ENCODE measurements at places on chromosomes 3 and 15.

- no peak for DNase-seq
Measured at GRCh38 chr3:127097072-127097405, 95.9 kb upstream of the PRR23E start.

DNA sequence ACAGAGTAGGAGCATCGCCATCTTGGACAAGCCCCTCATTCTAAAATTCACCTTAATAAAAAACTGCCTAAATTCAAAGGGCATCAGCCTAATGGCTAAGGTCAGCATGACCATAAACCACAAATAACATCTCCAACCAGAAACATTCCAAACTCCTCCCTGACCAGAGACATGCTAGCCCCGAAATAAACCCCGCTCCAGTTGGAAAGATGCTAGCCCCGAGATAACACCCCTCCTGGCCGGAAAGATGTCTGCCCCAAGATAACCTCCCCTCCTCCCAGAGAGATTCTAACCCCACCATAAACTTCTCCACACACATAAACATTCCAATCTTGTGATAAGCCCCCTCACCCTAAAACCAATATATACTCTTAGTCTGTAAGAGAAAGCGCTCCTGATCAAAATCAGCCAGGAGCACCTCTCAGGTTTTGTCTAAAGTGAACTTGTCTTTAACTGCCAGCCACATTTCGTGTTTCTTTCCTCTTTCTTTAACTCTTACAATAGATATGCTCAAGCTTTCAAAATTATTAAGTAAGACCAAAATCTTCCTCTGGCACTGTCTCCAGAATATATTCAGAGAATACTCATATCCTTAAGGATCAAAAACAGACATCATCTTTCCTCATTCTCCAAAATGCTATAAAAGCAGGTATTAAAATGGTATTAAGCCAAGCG is 104.1 kb downstream of the GSK3B start:
- no peak for DNase-seq

DNA sequence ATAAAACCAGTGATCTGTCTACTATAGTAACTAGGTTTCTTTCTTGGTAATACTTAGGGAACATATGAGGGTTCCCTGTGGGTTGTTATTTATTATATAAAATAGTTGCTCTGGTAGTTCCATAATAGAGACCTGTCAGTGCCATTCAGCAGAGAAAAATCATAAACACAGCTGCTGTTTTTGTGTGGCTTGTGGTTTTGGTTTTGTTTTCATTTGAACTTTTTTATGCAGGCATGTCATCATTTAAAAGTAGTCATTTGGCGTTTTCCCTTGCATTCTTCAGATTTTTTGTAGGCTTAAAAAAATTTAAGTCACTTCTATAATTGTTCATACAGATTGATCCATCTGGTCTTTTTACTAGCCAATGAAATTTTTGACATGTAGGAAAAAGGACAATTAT is 47.9 kb downstream of the PIK3CA start:
- DNase-seq = no peak

DNA sequence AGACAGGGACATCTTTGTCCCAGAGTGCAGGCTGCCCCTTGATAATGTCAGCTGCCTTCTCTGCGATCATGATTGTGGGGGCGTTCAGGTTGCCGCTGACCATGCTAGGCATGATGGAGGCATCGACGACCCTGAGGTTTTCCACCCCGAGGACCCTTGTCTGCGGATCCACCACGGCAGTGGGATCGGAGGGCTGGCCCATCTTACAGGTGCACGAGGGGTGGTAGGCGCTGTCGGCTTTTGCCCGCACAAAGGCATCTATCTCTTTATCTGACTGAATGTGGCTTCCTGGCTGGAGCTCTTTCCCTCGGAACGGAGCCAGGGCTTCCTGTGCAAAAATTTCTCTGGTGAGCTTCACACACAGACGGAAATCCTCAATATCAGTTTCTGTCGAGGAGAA is 28.4 kb downstream of the CHDH start:
- DNase-seq = no peak

GRCh38 chr3:150330872-150331271 is 77.2 kb upstream of the TSC22D2 start:
- no peak for DNase-seq

DNA sequence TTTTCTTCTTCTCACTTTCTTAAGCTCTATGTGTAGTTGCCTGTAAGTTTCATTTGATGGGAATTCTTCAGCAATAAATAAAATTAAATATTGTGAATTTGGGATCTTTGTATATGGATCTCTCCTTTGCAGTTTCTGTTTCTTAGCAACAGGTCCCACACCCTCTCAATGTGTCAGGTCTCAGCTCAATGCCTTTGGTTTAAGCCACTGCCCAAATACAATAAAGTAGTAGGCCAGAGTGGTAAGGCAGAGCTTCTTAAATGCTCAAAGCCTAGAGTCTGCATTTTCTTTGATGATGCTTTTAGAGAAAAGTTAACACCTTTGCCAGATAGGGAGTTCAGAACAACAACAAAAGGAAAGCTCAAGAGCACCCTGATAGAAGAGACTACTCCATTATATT is 343.7 kb downstream of the NSUN3 start:
- no peak for DNase-seq

- DNase-seq = no peak
Measured at GRCh38 chr3:158381262-158381868, 189.6 kb upstream of the MLF1 start.

GRCh38 chr3:188578576-188579363 is 424.8 kb downstream of the LPP start:
- no peak for DNase-seq

- DNase-seq = no peak
Measured at GRCh38 chr3:9308298-9308990, 54.4 kb upstream of the THUMPD3 start.

- no peak for DNase-seq
Measured at GRCh38 chr15:32134842-32135241, 104.5 kb downstream of the CHRNA7 start.

DNA sequence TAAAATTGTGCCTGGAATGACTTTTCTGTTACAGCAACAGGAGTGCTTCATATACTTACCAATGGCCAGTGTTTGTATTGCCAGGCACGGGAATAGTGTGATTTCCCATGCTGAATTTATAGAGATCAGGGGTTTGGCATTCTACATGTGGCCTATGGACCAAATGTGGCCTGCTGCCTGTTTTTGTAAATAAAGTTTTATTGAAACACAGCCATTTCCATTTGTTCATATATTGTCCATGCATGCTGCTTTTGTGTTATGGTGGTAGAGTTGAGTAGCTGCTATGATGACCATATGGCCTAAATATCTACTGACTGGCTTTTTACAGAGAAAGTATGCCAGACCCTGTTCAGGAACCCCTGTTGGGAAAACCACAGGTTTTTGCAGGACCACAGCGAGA is 55.6 kb downstream of the SLCO3A1 start:
- no peak for DNase-seq

GRCh38 chr3:184727357-184728009 is 15.6 kb upstream of the MAGEF1 start:
- no peak for DNase-seq
